Right atrium auricular region (tissue), 2 donors: ENCODE measurements at places on chromosomes 5 and 9.
A peak's percentile ranks its signal among the peaks of the same experiment; 100 is the strongest.

DNA sequence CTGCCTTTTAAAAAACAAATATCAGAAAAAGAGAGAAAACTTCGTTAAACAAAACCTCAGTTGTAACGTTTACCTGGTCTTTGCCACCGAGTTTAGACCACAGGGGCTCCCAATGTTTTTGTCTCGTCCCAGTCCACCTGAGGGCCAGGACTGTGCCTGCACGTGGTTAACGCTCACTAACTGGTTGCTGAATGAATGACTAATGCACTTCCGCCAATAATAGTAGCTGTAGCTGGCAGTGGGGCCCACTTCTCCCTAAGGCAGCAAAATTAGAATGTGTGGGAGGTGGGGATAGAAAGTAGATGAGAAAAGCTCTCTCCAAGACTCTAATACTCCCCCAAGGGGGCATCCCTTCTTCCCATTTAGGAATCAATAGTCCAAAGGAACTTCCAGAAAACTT lies 29.1 kb upstream of the MED27 start:
- no peak for DNase-seq

DNA sequence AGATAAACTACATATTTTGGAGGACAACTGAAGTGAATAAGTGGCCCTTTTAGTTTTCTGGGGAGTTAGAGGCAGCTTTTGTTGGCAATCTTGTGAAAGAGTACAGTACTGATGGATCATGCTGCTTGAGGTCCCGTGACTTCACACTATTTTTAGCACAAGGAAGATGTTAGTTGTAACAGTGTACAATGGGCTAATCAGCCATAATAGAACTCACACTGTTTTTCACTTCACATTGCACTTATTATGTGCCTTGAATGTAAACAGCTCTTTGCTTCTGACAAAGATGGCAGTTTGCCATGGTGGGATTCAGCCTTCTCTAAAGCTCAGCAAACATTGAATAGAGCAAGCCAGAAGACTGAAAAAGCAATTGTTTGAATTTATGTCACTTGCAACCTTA lies 176.7 kb upstream of the ZNF608 start:
- no peak for DNase-seq

- DNase-seq, result no peak
Measured at GRCh38 chr9:92266486-92266885, 27.0 kb downstream of the IARS1 start.

- DNase-seq, result no peak
Measured at GRCh38 chr9:20403346-20403745, 219.0 kb downstream of the MLLT3 start.

- DNase-seq, result no peak
Measured at GRCh38 chr5:90093751-90094485, 315.6 kb downstream of the CETN3 start.

GRCh38 chr5:143405063-143405848 lies 1.8 kb upstream of the NR3C1 start:
- peak; percentile 90 for DNase-seq

- peak; percentile 9 for DNase-seq
Measured at GRCh38 chr9:93090091-93090655, 5.8 kb upstream of the CARD19 start.

- no peak for DNase-seq
Measured at GRCh38 chr9:121889990-121890563, 203.0 kb downstream of the TTLL11 start.

DNA sequence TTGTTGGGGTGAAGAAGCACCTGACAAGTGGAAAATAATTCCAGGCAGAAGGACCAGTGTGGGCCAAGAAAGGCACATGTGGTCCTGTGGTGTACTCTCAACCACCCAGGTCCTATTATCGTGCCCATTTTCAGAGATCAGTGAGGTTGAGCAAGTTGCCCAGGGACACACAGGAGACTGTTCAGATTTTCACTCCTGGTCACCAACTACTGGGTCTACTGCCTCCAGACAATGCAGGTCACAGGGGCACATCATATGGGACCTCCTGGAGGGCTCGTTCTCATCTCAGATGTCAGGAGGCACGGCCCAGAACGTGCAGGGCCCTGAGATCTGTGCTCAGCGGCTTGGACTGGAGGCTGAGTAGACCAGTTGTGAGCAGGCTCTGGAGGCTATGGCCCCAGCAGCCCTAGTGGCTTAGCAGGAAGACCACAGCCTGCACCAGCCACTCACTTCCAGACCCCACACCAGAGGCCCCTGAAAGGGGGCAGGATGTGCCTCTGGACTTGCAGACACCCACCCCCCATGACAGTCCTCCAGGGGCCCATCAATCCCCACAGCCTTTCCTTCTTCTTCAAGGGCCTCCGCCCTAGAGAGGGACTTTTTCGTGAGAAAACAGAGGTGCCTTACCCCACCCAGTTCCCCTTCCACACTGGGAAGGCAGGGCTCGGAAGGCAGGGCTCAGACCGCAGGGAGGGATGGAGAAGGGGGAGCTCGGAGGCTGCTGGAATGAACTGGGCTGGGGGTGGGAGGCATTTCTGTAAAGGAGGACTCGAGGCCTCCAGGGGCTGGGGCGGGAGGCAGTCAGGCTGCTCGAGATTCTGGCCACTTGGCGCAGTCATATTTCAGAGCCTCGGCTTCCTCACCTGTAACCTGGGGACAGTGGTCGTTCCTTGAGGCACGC lies 82.7 kb upstream of the NEURL1B start:
- no peak for DNase-seq

DNA sequence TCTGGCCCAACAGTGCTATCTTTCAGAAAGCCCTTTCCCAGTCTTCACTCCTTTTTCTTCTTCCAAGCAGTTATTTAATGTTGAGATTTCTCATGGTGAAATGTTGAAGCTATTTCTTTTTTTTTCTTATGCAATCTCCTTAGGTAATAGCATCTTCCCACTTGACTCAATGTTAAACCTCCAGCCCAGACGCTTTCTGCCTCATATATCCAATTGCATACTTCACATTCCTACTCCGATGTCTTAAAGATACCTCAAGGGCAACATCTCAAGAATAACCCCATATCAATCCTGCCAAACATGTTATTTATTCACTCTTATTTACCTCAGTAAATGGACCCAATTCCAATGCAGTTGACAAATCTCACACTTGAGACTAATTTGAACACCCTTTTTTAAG lies 187.3 kb downstream of the CDH12 start:
- no peak for DNase-seq

GRCh38 chr5:14560091-14560595 lies 21.4 kb upstream of the OTULINL start:
- DNase-seq, result no peak

DNA sequence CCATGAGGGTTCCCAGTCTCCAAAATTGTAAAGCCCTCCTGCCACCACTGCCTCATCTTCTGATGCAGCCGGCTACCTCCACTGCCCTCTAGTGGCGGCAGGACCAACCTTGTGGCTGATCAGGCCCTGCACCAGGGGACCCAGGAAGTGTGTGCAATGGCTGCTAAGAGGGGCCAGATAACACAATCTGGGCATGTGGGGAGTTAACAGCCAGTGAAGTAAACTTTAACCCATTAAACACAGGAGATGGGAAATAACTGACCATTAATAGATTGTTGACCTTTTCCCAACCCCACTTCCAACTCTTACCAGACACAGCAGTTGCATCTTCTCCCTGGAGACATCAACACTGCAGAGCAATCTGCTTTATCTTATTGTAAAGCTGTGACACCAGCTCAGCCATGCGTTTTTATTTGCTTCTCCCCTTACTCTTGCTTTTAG lies 63.3 kb downstream of the FREM1 start:
- DNase-seq, result no peak

DNA sequence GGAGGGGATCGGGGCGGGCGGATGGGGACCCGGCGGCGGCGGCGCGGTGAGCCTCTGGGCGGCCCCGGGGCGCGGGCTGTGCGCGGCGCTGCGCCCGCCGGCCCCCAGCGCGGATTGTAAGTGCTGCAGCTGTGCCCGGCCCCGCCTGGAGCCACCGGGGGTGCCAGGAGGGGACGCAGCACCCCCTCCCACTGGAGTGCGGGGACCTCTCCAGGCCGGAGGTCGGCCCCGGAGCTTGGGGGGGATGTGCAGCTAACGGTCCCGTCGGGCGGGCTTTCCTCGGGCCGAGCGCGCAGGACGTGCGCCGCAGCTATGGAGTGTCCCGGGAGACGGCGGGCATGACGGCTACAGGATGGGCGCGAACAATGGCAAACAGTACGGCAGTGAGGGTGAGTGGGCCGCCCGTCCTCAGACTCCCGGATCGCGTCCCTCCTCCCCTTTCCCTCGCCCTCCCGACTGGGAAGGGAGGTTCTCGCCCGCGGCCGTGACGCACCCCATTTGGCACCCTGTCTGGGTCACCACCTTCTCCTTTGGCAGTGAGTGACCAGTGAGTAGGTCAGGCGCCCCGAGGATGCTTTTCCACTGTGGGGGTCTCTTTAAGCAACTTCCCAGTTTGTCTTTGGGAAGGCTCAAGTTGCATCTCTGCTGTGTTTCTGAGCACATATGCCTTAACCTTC lies 483 bp downstream of the FBXL7 start:
- peak; percentile 85 for DNase-seq

DNA sequence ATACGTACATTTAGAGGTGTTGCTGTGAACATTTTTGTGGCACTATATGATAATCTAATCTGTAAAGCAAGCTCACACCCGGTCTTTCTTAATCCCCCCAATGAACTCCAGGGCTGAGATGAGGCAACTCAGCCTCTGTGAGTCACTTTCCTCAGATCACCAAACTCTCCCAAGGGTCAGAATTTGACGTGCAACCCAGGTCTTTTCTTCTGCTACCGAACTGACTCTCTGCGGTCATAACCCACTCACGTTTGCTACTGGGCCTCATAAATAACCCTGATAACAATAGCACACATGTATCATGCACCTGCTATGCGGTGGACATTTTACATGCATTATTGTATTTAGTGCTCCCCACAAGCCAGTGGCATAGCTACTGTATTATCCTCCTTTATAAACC lies 153.1 kb downstream of the DROSHA start:
- DNase-seq, result no peak

GRCh38 chr9:18595597-18595996 lies 121.6 kb downstream of the ADAMTSL1 start:
- DNase-seq, result no peak
